ENCODE measurements at places on chromosomes 4 and X.

GRCh38 chr4:38330321-38330720 lies 333.7 kb upstream of the KLF3 start:
- DNase-seq, result no peak

GRCh38 chr4:123617791-123618190 lies 221.2 kb downstream of the SPRY1 start:
- no peak for DNase-seq

GRCh38 chr4:167032871-167033270 lies 201.4 kb downstream of the SPOCK3 start:
- peak; percentile 45 for DNase-seq

DNA sequence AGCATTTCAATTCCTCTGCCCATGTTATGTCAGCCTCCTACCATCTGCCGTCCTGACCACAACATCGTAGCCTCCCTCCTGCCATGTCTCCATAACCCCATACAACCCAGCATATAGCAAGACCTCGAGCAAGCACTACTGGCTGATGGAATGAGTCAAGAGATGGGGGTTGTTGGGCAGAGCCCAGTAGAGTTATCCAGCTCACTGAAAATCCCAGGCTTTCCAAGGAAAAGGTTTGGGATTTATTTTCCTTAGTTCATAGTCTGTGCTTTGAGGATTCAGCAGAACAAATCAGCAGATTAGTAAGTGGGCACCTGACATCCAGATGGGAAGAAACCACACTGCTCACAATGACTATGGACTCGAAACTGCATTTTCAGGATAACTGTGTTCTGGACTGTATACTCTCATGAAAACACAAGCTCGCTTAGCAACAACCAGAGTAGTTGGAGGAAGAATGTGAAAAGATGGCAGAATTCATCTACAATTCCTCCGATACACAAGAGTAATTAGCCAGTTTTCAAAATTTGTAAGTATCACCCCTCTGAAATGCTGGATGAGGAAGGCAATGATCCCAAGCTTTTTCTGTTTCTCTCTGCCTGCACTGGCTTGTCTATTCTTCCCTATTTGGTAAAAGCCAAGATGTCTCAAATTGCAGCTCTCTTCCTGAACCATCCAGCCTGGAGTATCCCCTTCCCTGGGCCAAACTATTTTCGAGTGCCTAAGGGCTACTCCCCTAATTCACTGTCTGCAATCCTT lies 186.2 kb upstream of the TBL1X start:
- peak; percentile 23 for DNase-seq

DNA sequence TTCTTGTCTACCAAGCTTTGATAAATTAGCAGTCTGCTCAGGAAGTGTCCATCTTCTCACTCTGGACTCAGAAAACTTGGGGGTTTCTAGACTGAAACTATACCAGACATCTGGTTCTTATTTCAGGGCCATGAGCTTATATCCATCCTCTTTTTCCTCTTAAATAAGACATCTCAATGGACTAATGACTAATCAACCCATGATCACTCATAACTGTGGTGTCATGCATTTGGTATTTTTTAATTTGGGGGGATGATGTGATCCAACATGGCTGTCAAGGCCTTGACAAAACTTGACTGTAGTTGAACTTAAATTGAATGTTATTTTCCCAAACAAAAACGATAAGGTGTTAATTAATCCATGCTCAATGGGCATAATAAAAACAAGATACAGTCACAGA lies 87.8 kb downstream of the GPRASP3 start:
- peak; percentile 56 for DNase-seq

DNA sequence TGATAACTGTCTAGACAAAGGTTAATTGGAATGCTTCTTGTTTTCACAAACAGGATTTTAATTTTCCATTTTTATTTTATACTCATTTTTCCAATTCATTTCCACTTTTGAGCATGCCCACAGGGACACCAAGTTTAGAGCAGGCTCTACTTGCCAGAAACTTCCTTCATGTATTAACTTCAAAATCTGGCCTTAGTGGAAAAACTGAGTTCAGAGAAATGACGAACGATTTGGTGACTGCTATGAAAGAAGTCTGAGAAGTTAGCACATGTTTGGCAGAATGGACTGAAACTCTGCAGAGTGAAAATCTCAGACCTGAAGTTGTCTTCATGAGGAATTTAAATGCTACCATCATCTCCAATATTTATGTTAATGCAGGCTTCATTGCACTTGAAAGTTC lies 214.1 kb downstream of the THOC2 start:
- no peak for DNase-seq

GRCh38 chrX:118780911-118781310 lies 42.7 kb upstream of the ZCCHC12 start:
- DNase-seq, result no peak

GRCh38 chr4:147786031-147786430 lies 54.1 kb downstream of the ARHGAP10 start:
- no peak for DNase-seq

GRCh38 chrX:39627257-39627656 lies 470.5 kb downstream of the BCOR start:
- DNase-seq, result no peak

DNA sequence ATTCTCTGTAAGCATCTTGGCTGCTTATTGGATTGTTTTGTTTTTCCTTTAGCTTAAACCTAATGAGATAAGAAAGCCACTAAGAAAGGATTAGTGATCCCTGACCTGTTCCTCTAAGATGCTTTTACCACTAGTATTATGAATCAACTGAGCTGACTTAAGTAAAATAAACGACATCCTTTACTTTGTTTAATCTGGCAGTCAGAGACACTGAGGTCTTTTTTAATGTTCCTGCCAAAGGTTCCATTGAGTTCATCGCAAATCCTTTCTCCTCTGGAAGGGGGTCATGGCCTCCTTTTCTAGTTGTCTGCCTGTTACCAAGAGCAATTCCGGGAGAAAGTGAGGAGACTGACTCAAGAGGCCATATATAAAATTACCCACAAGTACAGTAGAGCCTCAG lies 1038.3 kb upstream of the SLIT2 start:
- DNase-seq, result peak; percentile 45

- DNase-seq, result peak; percentile 33
Observed at GRCh38 chrX:118802857-118803256, 20.8 kb upstream of the ZCCHC12 start.

DNA sequence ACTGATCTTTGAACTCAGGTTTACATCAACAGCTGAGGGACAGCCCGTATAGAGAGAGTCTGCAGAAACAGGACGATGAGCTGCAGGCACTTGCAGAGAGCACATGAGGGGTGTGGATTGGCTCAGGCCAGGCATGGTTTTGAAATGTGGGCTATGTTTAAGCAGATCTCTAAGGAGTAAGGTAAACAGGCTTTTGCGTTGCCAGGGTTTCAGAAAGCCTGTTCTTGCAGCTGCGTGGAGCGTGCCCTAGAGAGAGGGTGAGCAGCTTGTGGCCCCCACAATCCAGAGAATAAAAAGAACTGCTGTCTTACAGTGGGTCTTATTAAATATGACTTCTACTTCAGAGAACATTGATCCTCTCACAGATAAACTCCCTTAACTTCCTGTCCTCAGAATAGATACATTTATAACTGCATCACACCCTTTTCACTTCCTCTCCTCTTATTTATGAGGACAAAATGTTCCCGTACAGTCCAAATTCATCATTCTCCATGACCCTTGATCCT lies 64.1 kb downstream of the TMA16 start:
- no peak for DNase-seq

DNA sequence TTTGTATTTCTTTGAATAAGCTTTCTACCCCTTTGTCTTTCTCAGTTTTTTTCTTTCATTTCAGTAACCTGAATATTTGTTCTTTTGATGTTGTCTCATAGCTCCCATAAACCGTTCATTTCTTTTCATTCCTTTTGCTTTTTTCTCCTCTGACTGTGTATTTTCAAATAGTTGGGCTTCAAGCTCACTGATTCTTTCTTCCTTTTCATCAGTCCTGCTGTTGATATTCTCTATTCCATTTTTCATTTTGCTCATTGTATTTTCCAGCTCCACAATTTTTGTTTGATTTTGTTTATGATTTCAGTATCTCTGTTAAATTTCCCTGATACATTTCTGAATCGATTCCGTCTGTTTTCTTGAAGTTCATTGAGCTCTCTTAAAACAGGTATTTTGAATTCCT lies 129.6 kb upstream of the NUDT6 start:
- DNase-seq, result no peak

GRCh38 chr4:128862608-128863311 lies 53.3 kb downstream of the JADE1 start:
- no peak for DNase-seq

DNA sequence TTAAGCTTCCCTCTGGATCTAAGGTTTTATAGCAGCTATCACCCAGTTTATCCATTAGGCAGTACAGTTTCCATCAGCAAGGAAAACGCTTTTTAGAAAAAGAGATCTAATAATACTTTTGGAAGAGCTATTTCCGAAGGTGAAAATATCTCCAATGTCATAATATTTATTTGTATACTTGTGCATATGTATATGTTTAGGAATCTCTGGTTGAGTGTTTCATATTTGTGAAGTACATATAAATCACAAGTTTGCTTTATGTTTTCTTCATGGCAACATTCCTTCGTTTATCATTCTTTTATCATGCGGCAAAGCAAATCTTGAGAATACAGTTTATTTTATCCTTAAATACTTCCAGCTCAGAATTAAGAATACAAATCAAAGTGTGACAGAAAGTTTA lies 6.2 kb upstream of the PCDH18 start:
- DNase-seq, result no peak

- no peak for DNase-seq
Observed at GRCh38 chr4:188296331-188296730, 157.1 kb downstream of the TRIML1 start.

GRCh38 chr4:181213551-181213950 lies 1029.7 kb upstream of the TENM3 start:
- peak; percentile 1 for DNase-seq

GRCh38 chr4:185339941-185340340 lies 55.8 kb downstream of the LRP2BP start:
- no peak for DNase-seq

DNA sequence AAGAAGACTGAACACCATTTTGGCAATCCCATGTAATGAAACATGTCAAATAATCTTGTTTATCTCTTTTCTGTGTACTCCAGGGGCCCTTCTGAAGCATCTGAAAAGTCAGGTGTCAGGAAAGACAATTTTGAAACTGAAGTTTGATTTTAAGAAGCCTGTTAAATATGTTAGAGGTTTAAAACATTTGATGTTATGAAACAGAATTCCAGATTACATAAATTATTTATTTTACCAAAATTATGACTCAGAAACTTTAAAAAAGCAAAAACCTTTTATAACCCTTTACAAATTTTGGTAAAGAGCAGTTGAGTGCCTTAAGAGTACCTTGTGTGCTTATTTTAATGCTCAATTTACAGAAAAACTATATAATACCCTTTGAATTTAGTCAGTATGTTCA lies 130.8 kb downstream of the PAPSS1 start:
- no peak for DNase-seq

GRCh38 chr4:168737806-168738172 lies 240.9 kb downstream of the PALLD start:
- DNase-seq, result peak; percentile 96

GRCh38 chr4:89538171-89538570 lies 230.6 kb upstream of the GPRIN3 start:
- DNase-seq, result no peak

- no peak for DNase-seq
Observed at GRCh38 chrX:2643880-2644279, 47.2 kb upstream of the CD99 start.

DNA sequence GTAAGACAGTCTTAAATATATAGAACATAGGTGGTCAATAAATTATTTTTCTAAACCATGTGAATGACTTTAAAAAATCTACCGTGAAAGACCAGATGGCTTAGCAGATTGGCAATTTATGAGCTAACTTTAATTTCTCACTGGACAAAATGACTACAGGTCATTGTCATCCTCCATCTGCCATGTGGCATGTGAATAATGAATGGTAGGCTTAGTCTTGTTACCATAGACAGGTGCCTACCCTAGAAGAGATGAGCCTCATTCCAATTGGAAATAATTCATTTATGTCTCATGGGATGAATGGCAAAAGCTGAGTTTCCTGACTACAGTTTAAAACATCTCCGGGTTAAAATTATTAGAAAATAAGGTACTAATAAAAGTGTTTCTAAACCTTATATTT lies 1043.3 kb downstream of the FAT4 start:
- no peak for DNase-seq

DNA sequence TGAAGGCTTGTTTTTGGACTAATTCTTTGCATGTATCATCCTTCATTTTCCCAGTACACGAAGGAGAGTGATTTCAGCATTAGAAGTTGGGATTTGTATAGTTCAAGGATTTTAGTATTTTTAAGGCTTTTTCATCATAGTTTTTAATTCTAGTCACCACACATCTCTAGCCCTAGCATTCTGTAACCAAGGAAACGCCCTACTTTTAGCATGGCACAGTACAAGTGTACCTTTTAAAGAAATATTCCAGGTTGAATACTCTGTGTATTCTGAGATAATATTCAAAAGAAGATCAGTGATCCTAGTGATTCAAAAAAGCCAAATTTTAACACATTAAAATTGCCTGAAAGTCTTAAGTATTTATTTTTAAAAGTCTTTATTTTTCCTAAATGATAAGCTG lies 150.5 kb downstream of the RAP1GDS1 start:
- DNase-seq, result no peak

DNA sequence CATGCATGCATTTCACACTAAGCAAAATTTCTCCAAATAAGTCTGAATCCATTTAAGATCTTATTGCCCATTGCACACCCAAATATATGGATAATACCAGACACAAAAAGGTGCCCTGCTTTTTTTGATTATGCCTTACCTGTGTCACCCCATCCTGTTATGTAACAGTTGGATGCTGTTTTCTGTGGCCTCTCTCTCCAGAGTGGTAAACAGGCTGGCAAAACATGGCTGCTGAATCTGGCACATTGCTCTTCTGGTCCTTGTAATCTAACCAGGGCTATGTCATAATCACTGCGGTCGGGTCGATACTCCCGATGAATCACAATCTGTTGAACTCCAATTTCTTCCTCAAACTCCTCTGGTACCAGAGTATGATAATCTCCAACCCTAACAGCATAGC lies 70.1 kb downstream of the PRSS12 start:
- DNase-seq, result peak; percentile 55

DNA sequence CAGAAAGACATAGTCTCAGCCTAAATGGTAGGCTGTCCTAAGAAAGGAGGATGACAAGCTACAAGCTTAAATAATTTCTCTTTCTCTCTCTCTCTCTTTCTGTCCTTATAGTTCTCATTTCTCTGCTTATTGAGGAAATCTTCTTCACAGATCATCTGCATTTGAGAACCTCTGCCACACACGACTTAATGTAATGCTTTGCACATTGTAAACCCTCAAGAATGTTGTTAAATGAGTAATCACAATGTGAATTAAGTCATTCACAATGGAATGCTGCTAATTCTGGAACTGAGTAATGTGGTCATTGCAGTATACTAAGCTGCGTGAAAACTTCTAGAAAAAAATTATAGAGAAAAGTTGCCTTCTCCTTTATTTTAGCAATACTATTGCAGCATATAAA lies 508.9 kb upstream of the FTHL17 start:
- peak; percentile 82 for DNase-seq

DNA sequence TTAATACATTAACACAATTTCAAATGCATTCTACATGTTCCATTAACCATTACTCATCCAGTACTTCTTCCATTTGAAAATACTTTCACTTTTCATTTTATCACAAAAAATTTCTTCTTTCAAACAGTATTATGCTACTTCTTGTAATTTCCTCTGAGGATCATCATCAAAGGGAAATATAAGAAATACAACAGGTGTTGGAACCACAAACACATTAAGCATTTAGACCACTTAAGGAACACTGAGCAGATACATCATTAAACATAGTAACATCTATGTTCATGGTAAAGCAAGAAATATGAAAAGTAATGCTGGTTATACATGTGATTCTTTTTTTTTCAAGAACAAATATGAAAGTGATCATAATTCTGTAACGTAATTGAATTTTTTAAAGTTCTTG lies 2207.0 kb downstream of the ARAP2 start:
- DNase-seq, result no peak

GRCh38 chr4:139085141-139085540 lies 69.6 kb downstream of the NOCT start:
- DNase-seq, result peak; percentile 16

Data from fibroblast of upper back skin (primary cell).